ENCODE measurements at places on chromosomes 5 and 9.
A peak's percentile ranks its signal among the peaks of the same experiment; 100 is the strongest.

DNA sequence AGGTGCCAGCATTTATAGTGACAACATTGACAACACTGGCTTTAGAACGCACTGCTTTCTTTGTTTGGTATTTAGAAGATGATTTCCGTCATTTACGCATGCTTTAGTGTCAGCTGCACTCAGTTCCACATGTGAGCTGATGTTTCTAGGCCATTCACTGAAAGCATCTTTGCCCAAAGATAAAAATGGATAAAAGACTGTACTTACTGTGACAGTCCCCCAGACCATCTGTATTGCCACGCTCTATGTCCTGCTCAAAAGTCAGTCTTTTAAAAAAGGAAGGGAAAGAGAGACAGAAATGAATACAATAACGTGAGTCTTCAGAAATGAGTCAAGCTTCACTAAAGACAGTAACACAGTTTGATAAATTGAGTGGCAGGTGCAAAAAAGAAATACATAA, 99.3 kb downstream of the SEMA6A start:
- DNase-seq = no peak

DNA sequence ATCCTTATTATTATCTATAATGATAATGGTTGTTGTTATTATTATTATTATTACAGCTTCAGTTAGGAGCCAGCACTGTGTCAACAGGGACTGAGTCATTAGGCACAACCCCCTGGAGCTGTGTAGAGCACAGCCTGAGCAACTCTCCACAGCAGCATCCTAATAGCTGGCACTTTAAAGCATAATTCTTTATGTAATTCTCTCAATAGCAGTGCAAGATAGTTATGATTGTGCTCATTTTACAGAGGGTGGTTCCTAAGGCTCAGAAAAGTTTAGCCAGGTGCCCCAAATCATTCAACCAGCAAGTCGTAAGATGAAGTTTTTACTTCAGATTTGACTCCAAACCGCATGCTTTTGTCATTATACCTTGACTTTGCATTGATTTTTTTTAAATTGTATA, 390.3 kb downstream of the ANXA1 start:
- DNase-seq = peak; percentile 44

DNA sequence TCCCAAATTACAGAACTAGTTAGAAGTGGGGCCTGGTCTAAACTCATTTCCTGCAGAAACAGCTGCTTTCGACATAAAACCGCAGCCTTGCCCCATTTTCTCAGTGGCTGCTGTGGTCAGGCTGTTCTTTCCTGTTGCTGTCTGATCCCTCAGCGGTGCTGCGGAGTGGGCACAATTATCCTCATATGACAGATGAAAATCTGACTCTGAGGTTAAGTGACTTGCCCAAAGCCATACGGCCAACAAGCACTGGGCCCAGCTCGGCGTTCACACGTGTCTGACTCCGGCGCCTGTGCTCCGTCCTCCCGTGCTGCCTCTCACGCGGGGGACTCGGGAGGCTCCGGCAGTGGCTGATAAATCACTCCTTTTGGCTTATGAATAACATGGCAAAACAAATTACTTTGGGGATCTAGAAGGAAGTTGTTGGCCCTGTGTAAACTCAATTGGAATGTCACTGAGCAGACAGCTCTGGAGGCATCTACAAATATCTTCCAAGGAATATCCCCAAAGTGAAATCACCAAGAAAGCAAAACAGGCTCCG, 142.6 kb upstream of the LMX1B start:
- no peak for DNase-seq

DNA sequence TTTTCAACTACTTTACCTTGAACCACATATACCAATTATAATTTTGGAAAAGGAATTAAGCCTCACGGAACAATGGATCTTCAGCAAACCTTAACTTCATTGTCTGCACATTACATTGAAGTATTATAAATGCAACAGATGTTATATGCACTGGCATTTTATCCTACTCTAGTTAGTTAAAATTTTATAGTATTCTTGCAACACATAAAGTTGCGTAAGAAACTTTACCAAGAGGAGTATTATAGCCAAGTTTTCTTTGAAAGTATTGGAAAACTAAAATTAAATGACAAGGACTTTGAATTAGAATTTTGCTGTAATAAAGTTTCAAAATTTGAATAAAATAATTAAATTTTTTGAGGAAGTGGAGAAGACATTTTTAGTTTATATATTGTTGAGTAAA, 63.4 kb upstream of the SREK1 start:
- no peak for DNase-seq

DNA sequence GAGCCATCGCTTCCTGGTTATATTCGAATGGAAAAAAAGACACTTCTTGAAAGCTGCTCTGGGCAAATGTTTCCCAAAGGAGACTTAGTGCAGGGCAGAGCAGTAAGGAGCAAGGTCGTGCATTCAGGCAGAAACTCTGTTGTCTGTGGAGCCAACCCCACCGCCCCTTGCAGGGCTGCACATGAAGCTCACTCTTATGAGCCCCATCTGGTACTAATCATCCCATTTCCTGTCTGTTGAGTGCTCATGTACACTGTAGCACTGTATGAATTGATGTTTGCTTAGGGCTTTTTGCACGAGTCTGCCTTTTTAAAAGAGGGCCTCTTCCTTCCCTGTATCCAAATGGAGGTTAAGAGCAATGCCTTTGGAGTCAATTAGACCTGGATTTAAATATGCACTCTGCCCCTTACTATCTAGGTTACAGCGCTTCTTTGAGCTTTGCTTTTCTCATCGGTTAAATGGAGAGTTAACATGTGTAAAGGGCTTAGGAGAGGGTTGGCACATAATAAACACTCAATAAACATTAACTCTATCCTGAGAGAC, 25.4 kb downstream of the HMHB1 start:
- no peak for DNase-seq

DNA sequence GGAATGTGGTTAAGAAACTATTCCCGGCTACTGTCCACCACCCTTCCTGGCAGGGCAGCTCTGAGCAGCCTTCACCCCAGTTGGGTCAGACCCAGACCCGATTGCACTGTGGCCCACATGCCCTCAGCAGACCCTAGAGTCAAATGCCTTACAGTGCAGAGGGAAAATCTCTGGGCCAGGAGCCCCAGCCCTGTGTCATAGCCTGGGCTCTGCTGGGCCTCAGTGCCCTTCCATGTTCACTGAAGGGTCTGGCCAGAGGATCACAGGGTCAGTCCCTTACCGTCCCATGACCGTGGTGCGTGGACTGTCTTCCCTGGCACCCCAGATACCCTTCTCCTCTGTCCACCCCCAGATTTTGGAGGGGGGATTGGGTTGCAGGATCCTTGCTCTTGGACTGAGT, 73.5 kb upstream of the COL5A1 start:
- DNase-seq = no peak

DNA sequence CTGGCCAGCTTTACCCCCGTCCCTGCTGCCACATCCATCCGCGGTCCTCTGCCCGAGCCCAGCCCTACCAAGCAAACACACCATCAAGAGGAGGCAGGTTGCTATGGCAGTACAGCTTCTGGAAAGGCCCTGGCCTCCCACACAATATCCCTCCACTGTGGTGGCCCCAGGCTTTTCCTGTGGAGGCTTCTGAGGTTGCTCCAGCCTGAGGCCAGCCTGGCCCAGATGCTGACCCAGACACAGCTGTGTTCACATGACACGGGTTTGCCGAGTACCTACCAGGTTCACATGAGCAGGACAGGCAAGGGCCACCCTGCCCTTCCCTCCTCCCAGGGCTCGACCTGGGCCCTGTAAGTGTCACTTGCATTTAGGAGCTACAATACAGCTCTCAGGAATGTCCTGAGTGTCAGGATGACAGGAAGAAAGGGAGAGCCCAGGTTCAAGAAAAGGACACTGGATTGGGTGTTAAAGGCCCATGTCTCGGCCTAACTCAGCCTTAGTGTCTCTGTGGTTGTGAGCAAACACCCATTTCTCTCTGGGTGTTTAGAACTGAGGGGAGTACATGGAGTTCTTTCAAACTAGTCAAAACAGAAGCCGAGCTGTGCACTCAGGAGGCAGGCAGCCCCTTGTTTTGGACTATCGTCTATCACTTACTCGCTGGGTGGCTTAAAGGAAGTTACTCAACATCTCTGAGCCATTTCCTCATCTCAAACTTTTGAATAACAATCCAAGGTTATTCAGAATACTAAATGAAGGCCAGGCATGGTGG, 40.2 kb downstream of the NAIF1 start:
- no peak for DNase-seq

DNA sequence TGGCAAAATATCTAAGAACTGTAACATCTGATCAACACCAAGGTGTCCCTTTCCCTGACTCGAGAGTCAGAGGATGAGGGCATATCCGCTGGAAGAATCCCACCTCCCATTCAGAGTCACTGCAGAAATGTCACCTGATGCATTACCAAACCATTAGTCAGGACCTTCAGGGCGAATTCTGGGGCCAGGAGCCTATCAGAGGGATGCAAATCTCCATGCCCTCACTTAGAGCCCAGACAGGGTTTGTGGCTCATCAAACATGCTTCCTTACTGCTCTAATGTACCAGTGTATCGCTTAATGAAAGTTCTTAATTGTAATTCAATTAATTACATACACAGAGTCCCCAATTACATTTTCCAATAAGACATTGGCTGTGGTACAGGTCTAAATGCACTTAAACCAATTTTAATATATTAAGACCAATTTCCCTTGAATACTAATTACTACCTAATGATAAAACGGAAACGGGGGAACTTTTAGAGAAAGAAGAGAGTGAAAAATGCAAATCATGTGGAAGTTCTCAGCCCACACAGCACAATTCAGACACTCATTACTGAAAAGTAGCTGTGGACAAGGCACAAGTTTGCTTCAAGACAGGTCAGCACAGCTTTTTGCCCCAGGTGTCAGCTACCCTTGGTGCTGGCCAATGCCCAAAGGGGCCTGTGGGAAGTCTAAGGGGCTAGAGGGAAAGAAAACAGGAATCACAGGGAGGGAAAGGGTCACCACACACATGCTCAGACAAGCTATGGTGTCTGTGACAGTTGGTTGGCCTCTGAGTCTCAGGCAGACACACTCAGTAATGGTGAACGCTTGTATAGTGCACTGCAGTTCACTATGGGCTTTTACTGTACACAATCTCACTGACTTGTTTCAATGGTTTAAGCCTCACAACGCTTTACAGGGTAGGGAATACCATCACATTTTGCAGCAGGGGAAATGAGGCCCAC, 211.6 kb downstream of the MAPKAP1 start:
- DNase-seq = no peak

DNA sequence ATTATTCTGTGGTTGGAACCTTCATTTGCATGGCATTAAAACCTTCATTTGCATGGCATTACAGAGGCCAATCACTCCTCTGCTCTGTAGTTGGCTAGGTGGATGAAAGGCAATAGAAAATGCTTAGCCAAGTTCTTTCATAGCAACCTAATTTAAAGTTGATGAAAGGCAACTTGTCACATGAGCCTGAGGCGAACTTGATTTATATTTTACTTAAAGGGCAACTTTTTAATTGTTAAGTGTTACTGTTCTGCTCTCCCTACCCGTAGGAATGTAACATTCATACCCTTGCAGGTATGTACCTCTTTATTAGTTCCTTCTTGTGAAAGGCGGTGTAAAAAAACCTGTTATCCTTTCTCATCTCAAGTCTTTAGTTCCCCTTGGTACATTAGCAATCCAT, 7.9 kb upstream of the ERMP1 start:
- no peak for DNase-seq

GRCh38 chr5:458547-459353, 15.8 kb downstream of the EXOC3 start:
- DNase-seq = no peak

DNA sequence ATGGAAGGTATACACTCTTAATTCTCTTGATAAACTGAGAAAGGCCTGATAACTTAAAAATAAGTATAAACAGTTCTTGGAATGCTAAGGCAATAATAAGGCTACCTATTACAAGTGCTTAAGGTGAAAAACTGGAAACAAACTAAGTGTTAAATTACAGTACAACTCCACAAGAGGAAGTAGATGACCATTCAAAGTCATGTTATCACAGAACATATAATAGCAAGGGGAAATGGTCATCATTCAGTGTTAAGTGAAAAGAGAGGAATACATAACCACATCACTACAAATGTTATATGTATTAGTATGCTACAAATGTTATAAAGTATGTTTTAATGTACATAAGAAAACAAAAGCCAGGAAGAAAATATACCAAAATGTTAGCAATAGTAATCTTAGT, 135.9 kb downstream of the CCDC192 start:
- DNase-seq = no peak

- DNase-seq = no peak
Measured at GRCh38 chr5:90675222-90675621, 116.6 kb downstream of the ADGRV1 start.

GRCh38 chr5:30104872-30105596, 1088.5 kb upstream of the CDH6 start:
- DNase-seq = no peak

DNA sequence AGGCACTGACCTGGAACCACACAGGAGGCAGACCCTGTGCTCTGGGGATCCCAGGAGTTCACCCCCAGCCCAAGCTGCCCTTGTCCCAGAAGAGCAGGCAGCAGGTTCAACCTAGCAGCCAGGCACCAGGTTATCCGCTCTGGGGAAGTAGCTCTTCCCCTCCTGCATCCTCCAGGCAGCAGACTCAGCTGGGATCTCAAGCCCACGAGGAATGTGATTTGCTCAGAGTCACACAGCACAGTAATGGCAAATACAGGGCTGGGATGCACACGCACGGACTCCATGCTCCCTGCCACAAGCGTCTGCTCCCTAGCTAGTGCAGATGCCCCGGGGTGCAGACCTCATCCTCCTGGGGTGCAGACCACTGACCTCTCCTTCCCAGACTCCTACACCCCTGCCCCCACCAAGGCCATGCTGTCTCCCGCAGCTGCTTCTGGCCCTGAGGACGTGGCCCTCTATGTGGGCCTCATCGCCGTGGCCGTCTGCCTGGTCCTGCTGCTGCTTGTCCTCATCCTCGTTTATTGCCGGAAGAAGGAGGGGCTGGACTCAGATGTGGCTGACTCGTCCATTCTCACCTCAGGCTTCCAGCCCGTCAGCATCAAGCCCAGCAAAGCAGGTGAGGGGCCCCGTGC, 25.5 kb downstream of the HK3 start:
- DNase-seq = no peak

DNA sequence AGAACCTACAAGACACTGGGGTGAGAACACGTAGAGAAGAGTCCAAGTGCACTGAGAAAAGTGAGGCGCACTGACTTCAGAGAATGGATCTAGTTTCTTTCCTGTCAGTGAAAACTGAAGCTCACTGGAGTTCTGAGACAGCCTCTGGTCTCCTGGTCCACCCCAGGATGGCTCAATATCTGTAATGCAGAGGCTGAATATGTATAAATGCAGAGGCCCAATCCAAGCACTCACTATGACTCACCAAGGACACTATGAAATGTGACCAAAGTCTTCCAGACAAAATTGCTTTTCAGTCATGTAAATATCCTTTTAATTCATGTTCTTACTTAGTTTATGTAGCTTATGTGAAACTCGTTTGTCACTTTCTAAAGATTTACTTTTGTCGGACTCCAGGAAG, 53.8 kb downstream of the NFIB start:
- DNase-seq = no peak

DNA sequence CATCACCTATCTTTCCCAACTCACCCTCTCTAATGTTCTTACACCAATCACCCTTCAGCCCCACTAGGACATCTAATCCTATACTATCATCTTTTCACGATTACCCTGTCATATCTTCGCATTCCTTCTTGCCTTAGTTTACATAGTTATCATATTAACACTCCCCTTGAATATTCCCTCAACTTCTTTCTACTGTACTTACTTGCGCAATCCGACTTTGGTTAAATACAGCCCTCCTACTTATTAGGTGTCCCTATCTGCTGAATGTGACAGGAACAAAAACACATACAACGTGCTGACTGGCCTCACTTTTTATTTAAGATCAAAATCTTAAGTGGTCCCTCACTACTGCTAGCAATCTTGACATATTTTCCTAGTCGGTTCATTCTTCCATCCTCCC, 19.5 kb upstream of the HK3 start:
- DNase-seq = no peak
